T-helper 2 cell treated with Interferon-gamma antibody and Interleukin-4, amounts not matched to agents 5 μg/mL and 100 μg/mL, for 36 hours (primary cell): ENCODE measurements at places on chromosomes 3 and 15.
A peak's percentile ranks its signal among the peaks of the same experiment; 100 is the strongest.

- DNase-seq, result no peak
- H3K4me1 ChIP-seq, result no peaks in the 10 kb centered on the region
- H3K27ac ChIP-seq, result no peak overlapping the region
- H3K36me3 ChIP-seq, result no peaks in the 10 kb centered on the region
- H3K27me3 ChIP-seq, result no peaks in the 10 kb centered on the region
Measured at GRCh38 chr3:126338790-126339288, 18.4 kb downstream of the KLF15 start.

DNA sequence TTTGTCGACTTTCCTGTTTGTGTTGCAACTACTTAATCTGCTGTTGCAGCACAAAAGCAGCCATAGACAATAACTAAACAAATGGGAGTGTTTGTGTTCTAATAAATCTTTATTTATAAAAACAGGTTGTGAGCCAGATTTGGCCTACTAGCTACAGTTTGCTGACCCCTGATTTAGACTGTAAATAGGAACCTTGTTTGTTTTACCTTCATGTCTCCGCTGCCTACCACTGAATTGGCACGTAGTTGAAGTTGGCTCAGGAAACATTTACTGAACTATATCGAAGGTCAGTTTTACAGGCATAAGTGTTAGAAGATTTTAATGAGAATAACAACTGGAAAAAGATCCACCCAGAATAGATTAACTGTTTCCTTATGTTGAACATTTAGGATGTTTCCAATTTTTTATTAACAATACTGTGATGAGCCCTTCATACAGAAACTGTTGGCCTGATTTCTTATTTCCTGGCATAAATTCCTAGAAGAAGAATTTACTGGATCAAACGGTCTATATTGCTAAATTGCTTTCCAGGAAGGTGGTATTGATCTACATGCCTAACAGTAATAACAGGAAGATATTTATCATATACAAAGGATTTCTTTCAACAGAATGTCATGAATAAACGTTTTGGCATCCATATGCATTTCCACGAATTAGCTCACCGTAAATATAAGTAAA is 156.2 kb upstream of the NR2E3 start:
- H3K27me3 ChIP-seq, result peaks cover 8% of the 10 kb centered on the region
- H3K4me1 ChIP-seq, result peaks cover 2% of the 10 kb centered on the region
- DNase-seq, result no peak
- H3K4me3 ChIP-seq, result no peak overlapping the region

DNA sequence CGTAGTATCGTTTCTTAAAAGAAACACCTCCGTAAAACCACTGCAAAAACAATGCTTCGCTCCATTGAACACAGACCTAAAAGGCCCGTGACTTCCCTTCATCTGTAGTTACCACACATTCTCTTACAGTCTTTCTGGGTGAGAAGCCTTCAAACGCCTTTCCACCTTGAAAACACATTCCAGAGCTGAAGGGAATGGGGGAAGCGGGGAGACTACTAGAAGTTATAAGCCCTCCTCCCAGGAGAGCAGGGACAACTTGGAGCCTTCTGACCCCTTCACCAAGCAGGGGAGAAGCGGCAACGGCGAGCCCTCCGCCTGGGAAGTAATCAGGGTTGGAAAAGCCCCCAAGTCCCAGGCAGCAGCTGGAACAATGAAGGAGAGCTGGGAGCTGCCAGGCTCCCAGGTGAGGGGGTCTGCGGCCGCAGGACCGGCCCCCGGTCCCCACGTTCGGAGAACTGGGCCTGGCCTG is 461 bp downstream of the SECISBP2L start:
- H3K36me3 ChIP-seq, result peaks cover 4% of the 10 kb centered on the region
- peak; percentile 18 for DNase-seq
- peaks cover 29% of the 10 kb centered on the region for H3K4me1 ChIP-seq
- no peaks in the 10 kb centered on the region for H3K27me3 ChIP-seq
- peak overlapping the region; percentile 85 for H3K27ac ChIP-seq

- no peaks in the 10 kb centered on the region for H3K27me3 ChIP-seq
- H3K27ac ChIP-seq, result no peak overlapping the region
- H3K4me1 ChIP-seq, result peaks cover 26% of the 10 kb centered on the region
- H3K36me3 ChIP-seq, result no peaks in the 10 kb centered on the region
Measured at GRCh38 chr15:78110916-78111475, 18.6 kb downstream of the SH2D7 start.

DNA sequence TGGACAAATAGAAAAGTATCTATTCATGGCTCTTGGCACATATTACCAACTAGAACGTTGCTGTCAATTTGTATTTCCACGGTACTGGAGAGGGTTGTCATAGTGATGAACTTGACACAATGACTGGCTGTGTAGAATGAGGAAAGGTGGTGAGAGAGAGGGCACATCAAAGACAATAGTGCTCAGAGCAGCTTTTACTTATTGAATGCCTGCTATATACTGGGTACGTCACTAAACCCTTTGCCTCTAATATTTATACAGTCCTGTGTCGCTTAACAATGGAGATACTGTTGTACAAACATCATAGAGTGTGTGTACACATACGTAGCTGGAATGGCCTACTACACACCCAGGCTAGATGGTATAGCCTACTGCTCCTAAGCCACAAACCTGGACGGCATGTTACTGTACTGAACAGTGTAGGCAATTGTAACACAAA is 8.3 kb downstream of the TMPRSS7 start:
- no peak for DNase-seq
- no peaks in the 10 kb centered on the region for H3K36me3 ChIP-seq
- peaks cover 4% of the 10 kb centered on the region for H3K4me1 ChIP-seq

GRCh38 chr3:33602829-33603228 is 115.2 kb downstream of the CLASP2 start:
- DNase-seq, result no peak
- H3K36me3 ChIP-seq, result peaks cover 39% of the 10 kb centered on the region
- no peaks in the 10 kb centered on the region for H3K27me3 ChIP-seq
- H3K4me3 ChIP-seq, result no peak overlapping the region
- H3K4me1 ChIP-seq, result no peaks in the 10 kb centered on the region

GRCh38 chr3:10406414-10406813 is 85.5 kb upstream of the SEC13 start:
- H3K27ac ChIP-seq, result no peak overlapping the region
- H3K4me3 ChIP-seq, result no peak overlapping the region
- no peaks in the 10 kb centered on the region for H3K27me3 ChIP-seq
- H3K4me1 ChIP-seq, result no peaks in the 10 kb centered on the region
- no peaks in the 10 kb centered on the region for H3K36me3 ChIP-seq

DNA sequence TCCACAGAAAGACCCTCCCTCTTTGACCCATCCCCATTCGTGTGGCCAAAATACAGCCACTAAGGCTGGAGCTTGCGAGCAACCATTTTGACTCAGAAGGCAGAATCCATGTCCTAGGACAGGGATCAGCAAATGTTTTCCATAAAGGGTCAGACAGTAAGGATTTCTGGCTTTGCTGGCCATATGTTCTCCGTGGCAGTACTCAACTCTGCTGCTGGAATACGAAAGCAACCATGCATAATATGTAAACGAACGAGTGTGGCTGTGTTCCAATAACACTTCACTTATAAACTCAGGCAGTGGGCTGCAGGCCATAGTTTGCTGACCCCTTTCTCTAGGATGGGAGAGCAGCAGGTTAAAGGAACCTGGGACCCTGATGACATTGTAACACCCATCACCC is 77.6 kb upstream of the WNT5A start:
- no peaks in the 10 kb centered on the region for H3K4me1 ChIP-seq
- DNase-seq, result no peak
- no peaks in the 10 kb centered on the region for H3K27me3 ChIP-seq
- no peak overlapping the region for H3K4me3 ChIP-seq
- no peaks in the 10 kb centered on the region for H3K36me3 ChIP-seq

- peaks cover 13% of the 10 kb centered on the region for H3K27me3 ChIP-seq
- peaks cover 5% of the 10 kb centered on the region for H3K4me1 ChIP-seq
- no peak for DNase-seq
- no peaks in the 10 kb centered on the region for H3K36me3 ChIP-seq
- no peak overlapping the region for H3K4me3 ChIP-seq
Measured at GRCh38 chr3:4341336-4341675, 38.1 kb downstream of the SETMAR start.

DNA sequence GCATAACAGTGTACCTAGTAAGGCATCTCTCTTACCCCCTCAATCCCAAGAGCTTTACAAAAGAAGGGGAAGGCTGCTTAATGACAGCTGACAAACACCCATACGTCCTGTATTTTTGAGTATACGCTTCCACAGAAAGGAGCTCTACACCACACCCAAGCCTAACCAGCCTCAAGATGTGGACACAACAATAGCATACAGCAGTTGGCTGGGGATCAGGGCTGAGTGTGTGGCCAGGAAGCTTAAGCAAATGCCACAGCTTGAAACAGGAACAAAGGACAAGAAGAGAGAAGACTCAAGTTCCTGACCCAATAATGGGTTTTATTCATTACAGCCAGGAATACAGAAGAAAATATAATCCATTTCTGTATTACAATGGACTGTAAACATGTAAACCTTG is 6.9 kb downstream of the HEXA start:
- peak overlapping the region; percentile 41 for H3K27ac ChIP-seq
- DNase-seq, result no peak
- peaks cover 23% of the 10 kb centered on the region for H3K4me1 ChIP-seq
- H3K27me3 ChIP-seq, result no peaks in the 10 kb centered on the region

DNA sequence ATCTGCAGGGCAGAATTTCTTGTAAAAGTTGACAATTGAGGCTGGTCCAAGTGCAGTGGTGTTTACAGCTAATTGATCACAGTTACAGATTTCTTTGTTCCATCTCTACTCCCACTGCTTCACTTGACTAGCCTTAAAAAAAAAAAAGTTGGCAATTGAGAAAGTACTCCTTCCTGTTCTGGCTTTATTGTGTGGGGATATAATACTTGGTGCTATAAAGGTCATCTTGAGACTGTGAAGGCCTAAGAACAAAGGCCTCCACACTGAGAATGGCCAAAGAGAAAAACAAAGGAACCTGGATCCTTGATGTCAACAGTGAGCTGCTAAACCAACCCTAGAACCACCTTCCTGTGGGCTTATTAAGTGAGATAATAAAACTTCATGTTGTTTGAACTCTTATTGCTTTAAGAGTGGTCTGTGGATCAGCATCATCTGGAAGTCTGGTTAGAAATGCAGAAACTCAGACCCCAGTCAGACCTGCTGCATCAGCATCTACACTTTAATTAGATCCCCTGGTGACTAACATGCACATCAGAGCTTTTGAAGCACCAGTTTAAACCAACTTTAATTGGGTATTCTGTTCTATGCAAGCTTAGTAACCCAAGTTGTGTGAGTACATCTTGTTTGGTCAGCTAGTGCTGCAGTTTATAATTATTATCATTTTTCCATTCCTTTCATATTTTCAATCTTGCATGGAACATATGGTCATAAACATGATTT is 55.2 kb downstream of the TMOD3 start:
- H3K27me3 ChIP-seq, result no peaks in the 10 kb centered on the region
- no peak for DNase-seq

DNA sequence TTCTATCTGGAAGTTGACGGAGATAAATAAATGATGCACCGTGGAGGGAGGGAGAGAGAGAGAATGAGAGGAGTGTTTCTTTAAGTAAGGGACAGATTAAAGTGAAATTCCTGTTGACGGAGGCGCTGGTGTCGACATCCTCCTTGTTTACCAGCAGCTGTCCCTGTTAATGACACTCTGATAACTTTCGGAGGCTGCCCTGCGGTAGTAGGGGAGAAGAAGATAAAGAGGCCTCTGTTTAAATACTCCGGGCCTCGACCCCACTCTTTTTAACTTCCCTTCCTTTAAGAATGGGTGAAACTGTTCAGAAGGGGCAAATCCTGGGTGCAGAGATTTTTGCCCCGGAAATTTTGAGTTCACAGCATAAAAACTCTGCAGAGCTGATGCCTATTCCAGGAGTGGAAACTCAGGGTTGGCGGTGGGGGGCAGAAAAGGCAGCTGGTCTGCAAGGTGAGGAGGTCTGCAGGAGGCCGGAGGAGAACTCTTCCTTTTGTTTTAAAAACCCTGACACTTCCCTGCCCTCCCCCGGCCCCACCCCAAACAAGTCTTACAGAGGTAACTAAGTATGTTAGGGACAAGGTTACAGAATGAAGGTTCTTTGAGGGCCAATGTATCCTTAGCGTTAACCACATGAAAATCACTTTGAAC is 276.6 kb upstream of the NR2F2 start:
- no peak for DNase-seq
- H3K36me3 ChIP-seq, result no peaks in the 10 kb centered on the region
- no peak overlapping the region for H3K27ac ChIP-seq
- H3K27me3 ChIP-seq, result peaks cover 42% of the 10 kb centered on the region
- no peak overlapping the region for H3K4me3 ChIP-seq
